Posterior cingulate gyrus (tissue), 11 donors: ENCODE measurements at places on chromosomes 3 and 15.

- no peak for DNase-seq
Observed at GRCh38 chr3:63654211-63654610, 1.7 kb downstream of the SNTN start.

GRCh38 chr3:188280627-188281026 is 126.7 kb downstream of the LPP start:
- no peak for DNase-seq

DNA sequence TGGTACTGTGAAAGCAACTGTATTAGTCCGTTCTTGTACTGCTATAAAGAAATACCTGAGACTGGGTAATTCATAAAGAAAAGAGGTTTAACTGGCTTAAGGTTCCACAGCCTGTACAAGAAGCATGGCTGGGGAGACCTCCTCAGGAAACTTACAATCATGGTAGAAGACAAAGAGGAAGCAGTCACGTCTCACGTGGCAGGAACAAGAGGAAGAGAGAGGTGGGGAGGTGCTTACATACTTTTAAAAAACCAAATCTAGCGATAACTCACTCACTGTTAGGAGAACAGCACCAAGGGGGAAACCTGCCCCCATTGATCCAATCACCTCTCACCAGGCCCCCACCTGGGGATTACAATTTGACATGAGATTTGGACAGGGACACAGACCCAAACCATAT is 48.9 kb downstream of the IQGAP1 start:
- DNase-seq = no peak

DNA sequence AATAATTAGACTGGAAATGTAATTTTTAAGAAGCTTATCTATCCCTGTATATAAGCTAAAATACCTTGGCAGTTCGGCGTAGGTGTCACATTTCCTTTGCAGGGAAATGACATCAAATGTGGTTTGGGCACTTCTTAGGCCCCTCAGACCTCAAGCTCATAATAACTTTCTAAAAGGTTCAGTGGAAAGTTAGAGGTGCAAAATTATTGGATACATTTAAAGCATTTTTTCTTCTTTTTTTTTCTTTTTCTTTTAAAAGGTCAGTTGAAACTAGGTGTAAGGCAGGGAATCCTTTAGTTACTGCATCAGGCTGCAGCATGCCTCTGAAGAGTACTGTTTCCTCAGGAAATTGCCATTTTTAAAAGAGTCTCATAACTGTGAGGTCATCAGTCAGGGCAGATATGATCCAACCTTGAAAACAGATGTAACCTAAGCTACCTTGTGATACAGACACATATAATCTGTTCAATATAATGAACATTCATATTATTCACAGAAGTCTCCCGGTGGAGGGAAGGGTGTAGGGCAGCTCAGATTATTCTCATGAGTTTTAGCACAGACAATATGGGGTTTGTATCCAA is 4.8 kb downstream of the SACM1L start:
- no peak for DNase-seq

DNA sequence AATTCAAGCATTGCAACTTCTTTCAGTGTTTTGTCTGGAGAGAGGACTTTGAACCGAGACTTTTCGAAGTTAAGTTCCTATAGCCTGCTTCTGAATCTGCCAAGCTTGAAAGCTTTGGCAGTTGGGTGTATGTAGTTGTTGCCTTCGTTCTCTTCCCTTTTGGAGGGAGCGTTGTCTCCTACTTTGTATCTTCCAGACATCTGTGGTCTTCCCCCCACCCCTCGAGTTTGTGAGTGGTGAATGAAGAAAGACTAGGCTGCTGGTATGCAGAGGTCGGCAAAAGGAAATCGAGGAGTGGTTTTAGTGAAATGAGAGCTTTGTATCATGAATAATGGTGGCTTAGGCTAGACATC is 1.3 kb downstream of the CTNNB1 start:
- DNase-seq = no peak

DNA sequence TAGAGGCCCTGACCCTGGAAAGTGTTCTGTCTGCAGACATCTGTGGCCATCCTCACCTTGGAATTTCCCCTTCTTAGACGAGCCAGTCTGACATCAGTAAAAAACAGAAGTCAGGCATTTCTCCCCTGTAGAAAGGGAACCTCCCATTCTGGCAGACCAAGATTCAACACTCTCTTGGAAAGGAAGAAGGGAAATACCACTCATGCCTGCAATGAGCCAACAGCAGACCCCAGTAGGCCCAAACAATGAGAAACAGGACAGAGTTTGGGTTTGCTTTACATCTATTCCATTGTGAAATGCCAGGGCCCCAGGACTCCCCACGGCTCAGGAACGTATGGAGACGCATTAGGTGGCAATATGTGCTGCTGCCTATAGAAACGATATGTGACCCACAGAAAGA is 264.0 kb upstream of the NSMCE3 start:
- no peak for DNase-seq

GRCh38 chr3:123750209-123750608 is 133.9 kb downstream of the MYLK start:
- DNase-seq = no peak
